HCT116 (cell line): ENCODE measurements at places on chromosomes 1 and 21. TPM values are rescaled to one million over a fixed set of nuclear protein-coding genes. Genes with fewer than 3 reads are reported as not detected.

Gene CHIA
- not detected for total RNA-seq

DNA sequence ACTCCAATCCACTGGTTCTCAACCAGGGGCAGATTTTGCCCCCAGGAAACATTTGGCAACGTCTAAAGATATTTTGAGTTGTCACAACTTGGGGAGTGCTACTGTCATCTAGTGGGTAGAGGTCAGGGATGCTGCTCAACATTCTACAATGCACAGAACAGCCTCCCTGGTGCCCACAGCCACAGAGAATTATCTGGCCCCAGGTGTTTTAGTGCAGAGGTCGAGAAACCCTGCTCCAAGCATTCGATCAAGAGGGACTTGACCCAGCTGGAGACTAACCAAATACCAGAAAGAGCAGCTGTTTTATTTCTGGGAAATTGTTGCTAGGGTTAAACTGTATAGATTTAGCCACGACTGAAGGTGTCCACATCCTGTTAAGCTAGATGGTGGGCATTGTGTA lies 19.2 kb downstream of the CD247 start:
- no peaks in the 10 kb centered on the region for H3K4me1 ChIP-seq
- H3K27ac ChIP-seq, result no peak overlapping the region
- H3K36me3 ChIP-seq, result no peaks in the 10 kb centered on the region
- no peak for DNase-seq
- H3K4me3 ChIP-seq, result no peak overlapping the region

DNA sequence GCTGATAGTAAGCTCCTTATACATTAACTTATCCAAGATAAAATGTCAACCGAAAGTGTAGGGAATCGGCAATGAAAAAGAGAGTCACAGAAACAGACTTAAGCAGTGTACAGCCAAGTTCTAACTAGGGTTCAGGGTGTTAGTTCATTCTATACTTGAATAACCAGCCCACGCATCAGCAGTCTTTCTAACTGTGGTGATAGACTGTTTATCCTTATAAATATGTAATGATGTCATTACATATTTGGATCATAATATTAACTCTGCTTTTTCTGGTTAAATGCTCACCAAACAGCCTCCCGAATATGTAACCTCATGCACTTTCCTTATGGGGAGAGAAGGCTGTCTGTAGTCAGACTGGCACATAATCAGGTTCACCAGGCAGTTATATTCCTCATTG lies 11.0 kb downstream of the HMCN1 start:
- no peak overlapping the region for H3K27ac ChIP-seq
- no peaks in the 10 kb centered on the region for H3K36me3 ChIP-seq
- H3K27me3 ChIP-seq, result no peaks in the 10 kb centered on the region
- no peak overlapping the region for H3K4me3 ChIP-seq

- no peaks in the 10 kb centered on the region for H3K4me1 ChIP-seq
- H3K36me3 ChIP-seq, result peaks cover 16% of the 10 kb centered on the region; the same call in 1 of the 2 replicates
- H3K27me3 ChIP-seq, result no peaks in the 10 kb centered on the region
- H3K27ac ChIP-seq, result no peak overlapping the region
- DNase-seq, result no peak
Measured at GRCh38 chr1:45621895-45622523, 1.8 kb downstream of the CCDC17 start.
